MG63 (cell line): ENCODE measurements at places on chromosomes 1 and 21. TPM values are rescaled to one million over a fixed set of nuclear protein-coding genes. Genes with fewer than 3 reads are reported as not detected.

DNA sequence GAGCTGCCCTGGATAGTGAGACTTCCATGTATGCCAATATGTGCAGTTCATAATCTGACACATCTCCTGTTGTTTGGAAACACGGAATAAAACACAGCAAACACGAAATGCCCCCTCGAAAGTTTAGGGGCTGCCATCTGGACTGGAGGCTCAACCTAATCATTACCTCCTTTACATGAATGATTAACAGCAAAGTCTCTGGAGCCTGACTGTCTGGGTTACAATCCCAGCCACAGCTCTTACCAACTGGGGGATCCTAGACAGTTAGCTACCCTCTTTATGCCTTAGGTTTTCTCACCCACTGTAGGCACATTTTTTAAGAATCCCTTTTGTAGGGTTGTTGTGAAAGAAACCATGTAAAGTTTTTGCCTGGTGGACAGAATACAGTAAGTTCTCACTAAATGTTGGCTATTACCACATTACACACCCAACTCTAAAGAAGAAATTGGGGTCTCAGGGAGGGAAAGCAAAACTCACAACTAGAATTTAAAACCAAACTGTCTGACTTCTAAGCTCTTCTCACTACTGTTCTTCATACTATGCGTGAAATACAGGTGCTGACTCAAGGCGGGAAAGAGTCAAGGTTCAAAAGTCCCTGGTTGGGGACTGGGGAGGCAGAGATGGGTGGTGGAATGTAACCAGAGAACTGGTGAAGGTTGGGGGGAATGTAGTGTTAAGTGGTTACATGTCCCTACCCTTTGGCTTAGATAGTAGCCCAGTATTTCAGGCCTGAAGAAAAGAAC is 24.2 kb downstream of the CYP4A22 start:
- no peak for DNase-seq

- DNase-seq: no peak
These were observed 1.0 kb upstream of the ZFYVE9 start for GRCh38 chr1:52140633-52141512.

DNA sequence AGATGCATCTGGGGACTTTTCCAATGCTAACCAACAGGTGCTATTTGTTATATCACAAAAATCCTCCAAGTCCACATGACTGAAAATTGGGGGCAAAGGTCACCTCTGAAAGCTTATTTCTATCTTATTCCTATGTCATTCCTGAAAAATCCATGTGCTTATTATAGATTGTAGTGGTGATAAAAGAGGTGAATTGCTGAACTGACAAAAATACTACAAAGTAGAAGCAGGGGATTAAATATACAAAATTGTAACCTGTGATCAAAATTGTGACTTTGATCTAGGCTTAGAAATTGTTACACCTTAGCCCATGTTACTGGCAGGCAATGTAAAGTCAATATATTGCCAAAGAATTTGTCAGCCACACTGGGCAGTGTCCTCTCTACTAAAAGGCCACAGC is 62.3 kb downstream of the IER5 start:
- no peak for DNase-seq

- no peak for DNase-seq
These were observed 501.3 kb downstream of the NUF2 start for GRCh38 chr1:163823017-163823416.

DNA sequence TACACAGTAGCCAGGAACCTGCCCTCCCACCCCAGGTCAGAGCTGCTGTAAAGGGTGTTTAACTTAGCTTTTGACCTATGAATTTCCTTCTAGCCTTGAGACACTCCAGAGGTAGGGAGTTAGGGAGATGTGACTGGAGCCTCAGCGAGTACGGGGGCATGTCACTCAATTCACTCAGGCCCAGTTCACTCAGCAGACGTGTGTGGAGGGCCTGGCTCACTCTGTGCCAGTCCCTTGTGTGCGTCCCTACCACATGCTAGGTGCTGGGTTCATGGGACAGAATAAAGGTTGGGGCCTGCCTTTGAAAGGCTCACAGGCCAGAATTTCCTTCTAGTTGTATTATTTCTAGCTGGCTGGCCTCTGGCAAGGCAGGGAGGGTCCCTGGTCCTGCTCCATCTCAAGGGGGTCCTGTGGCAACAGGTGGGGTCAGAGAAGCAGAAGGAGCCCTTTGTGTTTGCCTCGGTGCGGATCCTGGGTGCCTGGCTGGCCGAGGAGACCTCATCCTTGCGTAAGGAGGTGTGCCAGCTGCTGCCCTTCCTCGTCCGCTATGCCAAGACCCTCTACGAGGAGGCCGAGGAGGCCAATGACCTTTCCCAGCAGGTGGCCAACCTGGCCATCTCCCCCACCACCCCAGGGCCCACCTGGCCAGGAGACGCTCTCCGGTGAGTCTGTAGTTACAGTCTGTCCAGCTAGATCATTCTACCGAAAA is 4.5 kb downstream of the NCDN start:
- no peak for DNase-seq

DNA sequence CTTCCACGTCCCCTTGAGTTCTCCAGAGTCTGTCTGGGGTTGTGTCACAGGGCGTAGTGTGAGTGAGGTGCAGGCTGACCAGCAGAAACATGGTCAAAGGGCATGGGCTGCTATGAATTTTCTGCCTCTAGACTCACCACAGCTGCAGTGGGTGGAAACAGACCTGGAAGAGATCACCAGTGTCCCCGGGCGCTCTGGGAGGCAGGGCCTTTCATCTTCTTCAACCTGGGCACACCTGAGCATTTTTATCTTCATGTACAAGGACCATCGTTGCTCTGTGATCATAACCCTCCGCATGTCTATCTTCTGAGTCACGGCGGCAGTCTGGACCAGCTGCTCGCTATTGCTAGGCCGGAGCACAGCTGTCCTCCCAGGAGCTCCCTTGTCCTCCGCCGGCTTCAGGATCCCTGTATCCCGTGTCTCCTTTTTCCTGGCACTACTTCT is 29.6 kb downstream of the DEGS1 start:
- DNase-seq: no peak

DNA sequence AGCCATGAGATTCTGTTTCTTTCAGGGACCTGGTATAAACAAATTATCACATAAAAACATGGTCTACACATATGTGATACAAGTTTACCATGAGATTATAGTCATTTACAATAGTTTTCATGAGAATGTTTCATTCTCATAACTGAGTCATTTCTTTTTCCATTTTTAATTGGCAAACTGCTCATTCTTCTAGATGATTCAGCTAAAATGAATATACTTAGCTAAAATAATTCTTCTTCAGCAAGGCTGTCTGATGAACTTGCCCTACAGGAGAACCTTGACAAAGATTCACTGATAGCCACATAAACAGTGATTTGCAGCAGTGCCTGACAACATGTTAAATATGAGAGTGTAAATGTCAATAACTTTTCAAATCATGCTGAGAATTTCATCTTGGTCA is 253.2 kb downstream of the FMN2 start:
- no peak for DNase-seq

The MCOLN3 gene
- 0.35 and 0.82 TPM in 2 replicates for total RNA-seq

The CCDC181 gene
- not detected in 2 replicates for total RNA-seq

The RAD54L gene
- 3.3 and 15.3 TPM in 2 replicates for total RNA-seq

The TSPAN2 gene
- 0.17 and 1.0 TPM in 2 replicates for total RNA-seq

The LAD1 gene
- not detected in 2 replicates for total RNA-seq

The PTPN22 gene
- total RNA-seq: not detected in 2 replicates

The OVAAL gene
- total RNA-seq: not detected in 2 replicates

The S100A14 gene
- total RNA-seq: 1.3 TPM in 1 of 2 replicates, not detected in the other

The CSRP1 gene
- 108 and 190 TPM in 2 replicates for total RNA-seq
